ENCODE measurements at places on chromosomes 7 and 10.

DNA sequence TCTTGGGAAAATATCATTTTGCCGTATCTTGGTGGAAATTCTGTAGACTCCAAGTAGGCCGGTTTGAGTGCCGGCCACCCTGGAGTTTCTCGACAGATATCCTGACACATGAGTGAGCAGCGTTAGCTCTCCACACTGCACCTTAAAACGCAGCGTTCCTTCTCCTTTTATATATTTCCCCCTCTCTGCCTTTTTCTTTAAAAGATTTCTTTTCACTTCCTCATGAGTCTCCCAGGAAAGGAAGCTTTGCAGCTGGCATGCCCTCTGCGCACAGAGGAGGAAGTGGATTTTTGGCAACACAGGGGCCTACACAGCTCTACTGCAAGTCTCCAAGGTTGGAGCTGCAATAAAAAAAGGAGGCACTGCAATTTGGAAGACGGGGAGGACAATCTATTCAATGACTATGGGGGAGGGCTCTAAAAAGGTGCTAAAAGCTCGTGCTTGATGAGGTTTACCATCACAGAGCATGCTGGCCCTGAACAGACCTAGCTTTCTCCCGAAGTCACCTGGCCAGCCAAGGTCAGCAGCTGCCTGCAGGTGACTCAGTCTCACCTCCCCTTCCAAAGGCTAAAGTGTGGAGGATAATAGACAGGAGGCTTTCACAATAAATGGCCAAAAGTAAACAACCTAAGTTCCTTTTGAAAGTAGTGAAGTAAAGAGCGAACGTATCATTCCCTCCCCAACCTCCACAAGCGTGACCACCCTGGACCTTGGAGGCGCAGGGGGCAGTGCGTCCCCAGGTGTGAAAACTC is 252.8 kb downstream of the ZMYND11 start:
- DNase-seq: no peak

GRCh38 chr7:8259586-8260222 is 2.3 kb downstream of the ICA1 start:
- DNase-seq: no peak

- DNase-seq: peak; percentile 53
Measured at GRCh38 chr10:16995867-16996529, 133.6 kb downstream of the CUBN start.

DNA sequence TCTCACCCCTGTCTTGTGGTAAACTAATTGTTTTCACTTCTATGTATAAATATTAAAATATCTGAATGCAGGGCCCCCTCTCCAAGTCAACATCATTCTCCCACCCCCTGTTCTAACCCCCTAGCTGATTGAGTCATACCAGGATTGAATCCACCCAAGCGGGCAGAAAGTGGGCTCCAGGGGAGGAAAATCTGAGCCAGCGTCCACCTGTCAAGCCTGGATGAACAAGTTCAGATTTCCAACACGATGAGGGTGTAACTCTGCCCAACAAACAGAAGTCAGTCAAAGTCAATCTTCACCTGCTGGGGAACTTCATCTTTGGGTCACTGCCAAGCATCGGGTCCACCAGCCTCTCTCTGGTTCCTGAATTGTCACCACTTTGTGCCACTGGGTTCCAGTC is 162.9 kb upstream of the CELF2 start:
- no peak for DNase-seq

GRCh38 chr7:31767686-31768358 is 80.8 kb downstream of the PPP1R17 start:
- DNase-seq: no peak

DNA sequence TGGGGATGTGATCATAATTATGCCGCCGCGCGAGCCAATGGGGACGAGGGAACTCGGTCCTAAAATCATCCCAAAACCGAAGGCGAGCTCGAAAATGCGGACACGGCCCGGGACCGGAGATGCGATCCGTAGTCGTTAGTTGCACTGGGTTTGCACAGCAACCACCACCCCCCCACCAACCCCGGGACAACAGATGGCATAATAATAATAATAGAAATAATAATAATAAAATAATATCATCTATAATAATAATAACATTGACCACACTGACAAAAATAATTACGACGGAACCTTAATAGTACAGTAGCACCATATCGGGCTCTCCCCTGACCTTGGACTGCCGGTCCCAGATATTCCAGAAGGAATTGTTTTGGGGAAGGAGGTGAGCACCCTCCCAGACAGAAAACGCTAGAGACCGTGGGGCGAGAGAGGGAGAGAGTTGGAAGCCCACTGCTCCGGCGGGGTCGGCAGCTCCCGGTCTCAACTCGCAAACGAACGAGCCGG is 1.1 kb upstream of the EMX2 start:
- no peak for DNase-seq

GRCh38 chr10:72954596-72955554 is at the start of gene PLA2G12B:
PLA2G12B (minus strand) TSS chr10:72954806; CDS start chr10:72954685, 121 bp downstream.
- no peak for DNase-seq

DNA sequence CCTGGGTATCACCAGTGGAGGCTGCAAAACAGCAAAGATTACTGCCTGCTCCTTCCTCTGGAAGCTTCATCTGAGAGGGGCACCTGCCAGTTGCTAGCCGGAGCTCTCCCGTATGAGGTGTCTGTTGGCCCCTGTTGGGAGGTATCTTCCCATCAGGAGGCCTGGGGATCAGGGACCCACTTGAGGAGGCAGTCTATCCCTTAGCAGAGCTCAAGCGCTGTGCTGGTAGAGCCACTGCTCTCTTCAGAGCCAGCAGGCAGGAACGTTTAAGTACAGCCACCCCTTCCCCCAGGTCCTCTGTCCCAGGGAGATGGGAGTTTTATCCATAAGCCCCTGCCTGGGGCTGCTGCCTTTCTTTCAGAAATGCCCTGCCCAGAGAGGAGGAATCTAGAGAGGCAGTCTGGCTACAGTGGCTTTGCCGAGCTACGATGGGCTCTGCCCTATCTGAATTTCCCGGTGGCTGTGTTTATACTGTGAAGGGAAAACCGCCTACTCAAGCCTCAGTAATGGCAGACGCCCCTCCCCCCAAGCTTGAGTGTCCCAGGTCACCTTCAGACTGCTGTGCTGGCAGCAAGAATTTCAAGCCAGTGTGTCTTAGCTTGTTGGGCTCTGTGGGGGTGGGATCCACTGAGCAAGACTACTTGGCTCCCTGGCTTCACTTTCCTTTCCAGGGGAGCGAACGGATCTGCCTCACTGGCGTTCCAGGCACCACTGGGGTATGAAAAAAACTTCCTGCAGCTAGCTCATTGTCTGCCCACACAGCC is 19.6 kb downstream of the SEMA3E start:
- no peak for DNase-seq

- DNase-seq: no peak
Measured at GRCh38 chr10:22258471-22258870, 40.7 kb upstream of the EBLN1 start.

DNA sequence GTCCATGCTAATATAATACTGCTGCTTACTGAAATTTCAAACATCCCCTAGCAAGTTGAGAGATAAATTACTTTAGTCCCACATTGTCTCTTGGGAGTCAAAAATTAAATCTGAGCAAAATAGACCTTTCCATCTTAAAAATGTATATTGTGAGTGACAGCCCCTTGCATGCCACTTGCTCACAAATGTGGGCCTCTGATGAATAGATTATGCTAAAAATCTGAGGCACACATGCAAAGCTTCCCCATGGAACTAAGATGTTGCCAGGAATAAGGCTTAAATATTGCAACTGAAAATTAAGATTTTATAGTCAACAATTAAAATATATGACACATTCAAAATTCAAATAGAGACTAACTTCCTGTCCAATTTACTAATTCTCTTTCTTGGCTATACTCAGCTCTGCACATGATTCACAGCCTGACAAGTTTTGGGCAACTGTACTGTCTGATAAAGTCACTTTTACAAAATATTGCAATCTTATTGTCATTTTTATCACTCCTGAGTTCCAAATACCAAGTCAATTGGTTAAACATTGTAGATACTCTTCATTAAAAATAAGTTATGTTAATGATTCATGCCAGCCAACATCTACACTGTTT is 301.2 kb downstream of the CACNA2D1 start:
- no peak for DNase-seq

- DNase-seq: no peak
Measured at GRCh38 chr7:106114716-106115383, 2.7 kb upstream of the SYPL1 start.

DNA sequence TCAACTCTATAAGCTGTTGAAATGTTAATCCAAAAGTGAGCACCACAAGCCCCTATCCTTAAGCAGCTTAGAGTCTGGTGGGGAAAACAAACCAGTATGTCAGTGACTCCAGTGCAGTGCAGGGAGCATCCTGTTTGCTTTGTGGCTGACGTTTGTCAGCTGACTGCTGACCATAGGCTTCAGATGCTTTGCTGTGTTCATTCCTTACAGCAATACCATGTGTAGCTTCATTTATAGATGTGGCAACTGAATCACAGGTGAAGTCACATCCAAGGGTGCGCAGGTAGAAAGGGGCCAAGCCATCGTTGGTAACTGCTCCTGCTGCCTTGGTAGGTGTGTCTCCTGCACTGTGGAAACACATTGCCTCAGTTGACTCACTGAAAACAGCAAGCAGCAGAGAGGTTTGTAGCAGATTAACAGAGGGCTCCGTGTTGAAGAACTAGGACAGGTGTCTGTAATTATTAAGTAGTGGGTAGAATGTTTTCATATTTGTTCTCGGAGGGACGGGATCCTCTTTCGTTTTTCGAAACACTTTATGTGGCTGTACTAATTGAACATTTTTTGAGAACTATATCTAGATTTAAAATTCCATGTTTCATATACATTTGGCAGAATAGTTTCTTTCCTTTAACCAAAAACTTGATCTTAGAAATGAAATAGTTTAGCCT is 2.0 kb downstream of the INSIG1 start:
- DNase-seq: peak; percentile 51

DNA sequence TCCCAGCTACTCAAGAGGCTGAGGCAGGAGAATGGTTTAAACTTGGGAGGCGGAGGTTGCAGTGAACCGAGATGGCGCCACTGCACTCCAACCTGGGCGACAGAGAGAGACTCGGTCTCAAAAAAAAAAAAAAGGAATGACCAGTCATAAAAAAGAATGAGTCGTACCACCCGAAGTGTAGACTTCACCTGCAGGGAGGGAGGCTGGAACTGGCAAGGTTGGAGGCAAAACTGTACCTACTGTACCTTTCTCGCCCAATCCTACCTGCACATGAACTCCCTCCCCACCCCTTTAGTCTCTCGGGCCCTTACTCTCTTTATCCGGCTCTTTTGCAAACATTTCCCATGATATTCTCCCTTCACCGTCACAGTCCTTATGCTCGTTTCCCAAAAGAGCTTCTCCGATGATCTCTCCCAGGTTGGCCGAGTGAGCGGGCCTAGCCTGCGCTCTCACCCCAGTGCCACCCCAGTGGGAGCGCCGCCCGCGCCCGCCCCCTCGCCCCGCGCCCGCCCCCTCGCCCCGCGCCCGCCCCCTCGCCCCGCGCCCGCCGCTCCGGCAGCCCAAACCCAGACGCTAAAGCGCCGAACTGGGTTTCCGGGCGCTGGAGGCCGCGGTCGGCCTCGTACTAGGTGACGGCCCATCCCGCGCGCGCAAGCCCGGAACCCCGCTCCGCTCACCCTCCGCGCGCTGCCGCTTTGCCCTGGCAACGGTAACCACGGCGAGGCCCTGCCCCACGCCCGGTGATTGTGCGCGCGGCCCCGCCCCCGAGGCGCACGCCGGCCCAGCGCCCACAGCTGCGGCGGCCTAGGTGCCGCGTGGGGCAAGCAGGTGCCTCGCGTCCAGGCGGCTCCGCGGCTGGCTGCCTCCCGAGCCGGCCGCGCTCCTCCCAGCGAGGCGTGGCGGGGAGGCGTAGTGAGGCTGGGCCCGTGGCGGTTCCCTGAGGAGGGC is at the start of gene SMKR1:
Gene SMKR1, plus strand, starts transcription at position 772 of the 948 bp plus-strand sequence. CDS start 294 bp downstream, outside the sequence.
- peak; percentile 82 for DNase-seq

DNA sequence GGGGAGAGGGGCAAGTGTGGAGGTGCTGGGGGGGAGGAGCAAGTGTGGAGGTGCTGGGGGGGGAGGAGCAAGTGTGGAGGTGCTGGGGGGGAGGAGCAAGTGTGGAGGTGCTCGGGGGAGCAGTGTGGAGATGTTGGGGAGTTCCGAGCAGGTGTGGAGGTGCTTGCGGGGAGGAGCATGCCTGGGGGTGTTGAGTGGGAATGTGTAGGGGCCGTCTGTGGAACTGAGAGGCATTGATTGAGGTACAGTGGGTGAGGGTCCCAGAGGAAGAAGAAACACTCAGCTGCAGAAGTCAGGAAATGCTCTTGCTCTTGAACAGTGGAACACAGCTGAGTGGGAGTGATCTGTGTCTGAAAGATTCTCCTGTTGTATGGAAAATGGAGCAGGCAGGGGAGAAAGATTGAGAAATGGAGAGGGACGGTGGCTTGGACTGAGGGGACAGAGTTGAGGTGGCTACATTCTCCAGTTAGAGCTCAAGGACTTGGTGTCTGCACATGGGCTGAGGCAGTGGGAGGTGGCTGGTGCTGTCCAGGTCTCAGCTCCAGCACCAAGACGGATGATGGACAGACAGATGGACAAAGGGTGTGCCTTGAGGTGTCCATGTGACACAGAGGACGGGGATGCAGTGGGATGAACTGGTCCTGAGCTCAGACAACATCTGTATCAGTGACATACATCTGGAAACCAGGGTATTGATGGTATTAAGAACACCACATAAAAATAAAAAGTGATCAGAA is 25.2 kb upstream of the NCAPG2 start:
- no peak for DNase-seq

- DNase-seq: no peak
Measured at GRCh38 chr10:52099026-52099600, 215.0 kb upstream of the DKK1 start.

GRCh38 chr7:32223071-32223650 is 153.0 kb upstream of the PDE1C start:
- no peak for DNase-seq

DNA sequence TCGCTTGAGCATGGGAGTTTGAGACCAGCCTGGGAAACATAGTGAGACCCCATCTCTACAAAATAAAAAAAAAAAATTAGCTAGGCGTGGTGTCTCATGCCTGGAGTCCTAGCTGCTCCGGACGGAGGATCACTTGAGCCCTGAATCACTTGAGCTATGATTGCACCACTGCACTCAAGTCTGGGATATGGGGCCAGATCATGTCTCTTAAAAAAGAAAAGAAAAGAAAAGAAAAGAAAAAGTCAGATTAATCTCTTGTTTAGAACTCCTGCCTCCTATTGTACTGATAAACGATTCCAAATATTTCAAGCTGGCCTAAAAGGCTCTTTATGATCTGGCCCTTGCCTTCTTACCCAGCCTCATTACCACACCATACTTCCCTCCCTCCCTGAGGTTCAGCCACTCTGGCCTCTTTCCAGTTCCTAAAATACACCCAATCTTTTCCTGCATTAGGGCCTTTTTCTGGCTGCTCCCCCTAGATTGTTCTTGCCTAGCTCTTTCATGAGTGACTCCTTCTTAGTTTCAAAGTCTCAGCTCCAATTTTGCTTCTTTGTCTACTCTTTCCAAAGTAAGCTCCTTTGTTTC is 41.7 kb downstream of the VCL start:
- no peak for DNase-seq

GRCh38 chr10:119404719-119405519 is 137.6 kb downstream of the RGS10 start:
- DNase-seq: no peak

Measured in ELR (cell line).